ENCODE measurements at places on chromosomes 7 and 10. TPM values are rescaled to one million over a fixed set of nuclear protein-coding genes. Genes with fewer than 3 reads are reported as not detected.
A peak's percentile ranks its signal among the peaks of the same experiment; 100 is the strongest.

GRCh38 chr10:13555884-13556510, 27.2 kb upstream of the BEND7 start:
- H3K4me1 ChIP-seq = no peaks in the 10 kb centered on the region
- no peak for DNase-seq
- H3K4me3 ChIP-seq = no peak overlapping the region
- no peak overlapping the region for H3K27ac ChIP-seq

DNA sequence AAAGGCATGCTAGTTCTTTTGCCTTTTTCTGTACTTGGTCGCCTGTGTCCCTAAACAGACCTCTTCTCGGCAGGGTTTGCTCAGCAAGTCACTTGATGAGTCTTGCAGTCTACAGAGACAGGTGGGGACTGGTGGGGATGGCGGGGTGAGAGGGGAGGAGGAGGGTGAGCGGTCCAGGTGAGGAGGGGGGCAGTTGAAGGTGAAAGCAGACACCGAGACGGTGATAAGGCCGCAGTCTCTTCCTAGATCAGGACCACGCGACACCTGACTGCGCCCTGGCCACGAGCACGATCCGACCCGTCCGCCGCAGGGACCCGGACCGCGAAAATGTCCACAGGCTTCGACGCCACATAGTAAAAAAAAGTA, 566 bp downstream of the ASNS start:
- peak overlapping the region; percentile 82 for H3K4me3 ChIP-seq
- peak overlapping the region; percentile 86 for H3K27ac ChIP-seq
- H3K36me3 ChIP-seq = peaks cover 16% of the 10 kb centered on the region
- no peaks in the 10 kb centered on the region for H3K27me3 ChIP-seq
- H3K4me1 ChIP-seq = no peaks in the 10 kb centered on the region

- no peaks in the 10 kb centered on the region for H3K36me3 ChIP-seq
- no peak overlapping the region for H3K27ac ChIP-seq
- H3K4me3 ChIP-seq = no peak overlapping the region
- H3K4me1 ChIP-seq = peaks cover 10% of the 10 kb centered on the region
- H3K27me3 ChIP-seq = no peaks in the 10 kb centered on the region
These were observed 73.5 kb downstream of the LRRN3 start for GRCh38 chr7:111164442-111164841.

DNA sequence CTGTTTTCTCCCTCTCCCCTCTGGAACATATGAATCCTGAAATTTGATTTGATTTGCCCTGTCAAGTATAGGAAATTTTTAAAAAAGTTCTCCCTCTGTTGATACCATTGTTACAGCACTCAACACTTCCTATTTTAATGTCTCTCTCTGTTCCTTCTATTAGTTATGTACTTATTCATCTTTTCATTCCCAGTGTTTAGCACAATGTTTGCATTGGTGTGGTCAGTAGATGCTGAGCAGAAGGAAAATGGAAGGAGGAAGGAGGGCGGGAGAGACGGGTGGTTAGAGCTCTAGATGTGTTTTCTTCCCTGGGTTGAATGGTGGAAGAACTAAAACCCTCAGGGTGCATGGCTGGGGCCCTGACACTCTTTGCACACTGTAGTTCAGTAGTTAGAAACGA, 79.5 kb downstream of the WNT2 start:
- no peaks in the 10 kb centered on the region for H3K36me3 ChIP-seq
- no peak overlapping the region for H3K27ac ChIP-seq
- H3K4me3 ChIP-seq = no peak overlapping the region
- no peaks in the 10 kb centered on the region for H3K27me3 ChIP-seq

Gene SMO
- polyA plus RNA-seq = 0.92 TPM

GRCh38 chr7:91427051-91427450, 162.8 kb downstream of the FZD1 start:
- H3K36me3 ChIP-seq = no peaks in the 10 kb centered on the region
- no peaks in the 10 kb centered on the region for H3K27me3 ChIP-seq
- no peak overlapping the region for H3K4me3 ChIP-seq
- H3K27ac ChIP-seq = no peak overlapping the region

- H3K36me3 ChIP-seq = no peaks in the 10 kb centered on the region
- peaks cover 93% of the 10 kb centered on the region for H3K4me1 ChIP-seq
- no peaks in the 10 kb centered on the region for H3K27me3 ChIP-seq
- H3K27ac ChIP-seq = peak overlapping the region; percentile 35
These were observed 113.6 kb downstream of the CCNY start for GRCh38 chr10:35449944-35450343.

Gene HOGA1
- polyA plus RNA-seq = 1.2 TPM

Gene ANK3
- polyA plus RNA-seq = 10.8 TPM

DNA sequence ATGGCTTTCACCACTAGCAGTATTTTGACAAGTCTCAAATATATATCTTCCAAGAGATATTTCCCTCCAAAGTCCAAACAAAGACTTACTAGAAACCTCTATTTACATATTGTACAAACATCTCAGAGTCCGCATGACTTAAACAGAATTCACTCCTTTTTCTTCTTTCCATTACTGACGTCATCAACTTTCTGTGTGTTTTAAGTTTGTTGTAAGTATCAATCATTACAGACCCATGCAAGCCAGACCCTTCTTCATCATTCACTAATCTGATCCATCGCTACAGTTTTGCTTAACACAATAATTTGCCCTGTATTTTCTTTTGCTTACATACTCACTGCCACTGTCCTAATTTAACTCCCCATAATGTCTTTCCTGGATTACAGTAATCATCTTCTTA, 51.9 kb downstream of the SEMA3A start:
- no peak overlapping the region for H3K4me3 ChIP-seq
- H3K27me3 ChIP-seq = no peaks in the 10 kb centered on the region
- H3K27ac ChIP-seq = no peak overlapping the region
- H3K36me3 ChIP-seq = no peaks in the 10 kb centered on the region

DNA sequence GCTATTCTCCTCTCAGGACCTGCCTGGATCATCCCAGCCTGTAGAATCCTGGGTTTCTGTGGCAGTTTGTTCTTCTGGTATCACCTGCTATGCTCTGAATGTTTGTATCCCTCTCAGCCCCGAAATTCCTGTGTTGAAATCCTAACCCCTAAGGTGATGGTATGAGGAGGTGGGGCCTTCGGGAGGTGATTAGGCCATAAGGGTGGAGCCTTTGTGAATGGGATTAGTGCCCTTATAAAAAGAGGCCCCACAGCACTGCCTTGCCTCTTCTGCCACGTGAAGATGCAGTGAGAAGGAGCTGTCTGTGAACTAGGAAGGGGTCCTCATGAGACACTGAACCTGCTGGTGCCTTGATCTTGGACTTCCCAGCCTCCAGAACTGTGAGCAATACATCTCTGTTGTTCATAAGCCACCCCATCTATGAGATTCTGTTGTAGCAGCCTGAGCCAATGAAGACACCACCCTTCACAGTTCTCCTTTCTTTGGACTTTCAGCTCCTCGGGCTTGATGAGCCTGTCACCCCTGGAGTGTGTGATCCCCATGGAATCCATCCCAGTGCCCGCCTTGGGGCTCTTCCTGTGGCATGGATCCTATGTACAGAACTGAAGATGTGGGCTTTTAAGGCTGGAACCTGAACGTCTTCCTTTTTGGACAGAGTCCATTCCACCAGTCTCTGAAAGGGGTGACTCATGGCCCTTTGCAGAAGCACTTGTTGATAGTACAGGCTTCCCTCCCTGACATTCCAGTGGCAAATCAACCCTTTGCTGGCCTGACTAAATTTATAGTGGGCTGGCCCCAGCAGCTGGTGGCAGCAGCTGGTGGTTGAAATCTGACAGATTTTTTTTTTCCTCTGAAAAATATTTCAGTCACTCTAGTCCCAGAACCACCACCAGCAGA, 138.0 kb downstream of the TACC2 start:
- peak; percentile 83 for DNase-seq
- peak overlapping the region; percentile 93 for H3K27ac ChIP-seq
- no peak overlapping the region for H3K4me3 ChIP-seq
- no peaks in the 10 kb centered on the region for H3K27me3 ChIP-seq
- H3K36me3 ChIP-seq = no peaks in the 10 kb centered on the region

- peaks cover 5% of the 10 kb centered on the region for H3K36me3 ChIP-seq
- no peak overlapping the region for H3K4me3 ChIP-seq
- no peaks in the 10 kb centered on the region for H3K27me3 ChIP-seq
These were observed 77.3 kb upstream of the SVIL start for GRCh38 chr10:29712108-29712507.

- no peak for DNase-seq
- no peaks in the 10 kb centered on the region for H3K27me3 ChIP-seq
- H3K4me3 ChIP-seq = no peak overlapping the region
These were observed 34.9 kb downstream of the ITGB1 start for GRCh38 chr10:32923134-32923533.

GRCh38 chr7:130356121-130356875, 11.7 kb downstream of the CPA5 start:
- H3K27me3 ChIP-seq = no peaks in the 10 kb centered on the region
- H3K27ac ChIP-seq = peak overlapping the region; percentile 75
- H3K4me3 ChIP-seq = no peak overlapping the region
- peaks cover 21% of the 10 kb centered on the region for H3K4me1 ChIP-seq

Gene STK17A
- 29.6 TPM for polyA plus RNA-seq

- no peaks in the 10 kb centered on the region for H3K36me3 ChIP-seq
- no peaks in the 10 kb centered on the region for H3K4me1 ChIP-seq
- no peaks in the 10 kb centered on the region for H3K27me3 ChIP-seq
- no peak for DNase-seq
- H3K27ac ChIP-seq = no peak overlapping the region
These were observed 93.1 kb upstream of the TEX47 start for GRCh38 chr7:88888684-88889083.

- peak overlapping the region; percentile 23 for H3K27ac ChIP-seq
- peak; percentile 68 for DNase-seq
- H3K4me3 ChIP-seq = no peak overlapping the region
- H3K27me3 ChIP-seq = no peaks in the 10 kb centered on the region
These were observed 35.3 kb upstream of the HIBADH start for GRCh38 chr7:27697861-27698430.

Gene NKX2-3
- polyA plus RNA-seq = 8.9 TPM

Gene SPRN
- 0.28 TPM for polyA plus RNA-seq

GRCh38 chr10:50885097-50885859, at the start of gene A1CF:
Gene A1CF, minus strand, starts transcription at chr10:50885627. Its CDS starts 25,687 bp downstream, at chr10:50859940.
- H3K36me3 ChIP-seq = no peaks in the 10 kb centered on the region
- H3K4me1 ChIP-seq = no peaks in the 10 kb centered on the region
- no peak within 1 kb of the TSS for H3K27ac ChIP-seq
- no peak for DNase-seq

Gene CHCHD2
- polyA plus RNA-seq = 636 TPM

Gene PDE6C
- not detected for polyA plus RNA-seq

DNA sequence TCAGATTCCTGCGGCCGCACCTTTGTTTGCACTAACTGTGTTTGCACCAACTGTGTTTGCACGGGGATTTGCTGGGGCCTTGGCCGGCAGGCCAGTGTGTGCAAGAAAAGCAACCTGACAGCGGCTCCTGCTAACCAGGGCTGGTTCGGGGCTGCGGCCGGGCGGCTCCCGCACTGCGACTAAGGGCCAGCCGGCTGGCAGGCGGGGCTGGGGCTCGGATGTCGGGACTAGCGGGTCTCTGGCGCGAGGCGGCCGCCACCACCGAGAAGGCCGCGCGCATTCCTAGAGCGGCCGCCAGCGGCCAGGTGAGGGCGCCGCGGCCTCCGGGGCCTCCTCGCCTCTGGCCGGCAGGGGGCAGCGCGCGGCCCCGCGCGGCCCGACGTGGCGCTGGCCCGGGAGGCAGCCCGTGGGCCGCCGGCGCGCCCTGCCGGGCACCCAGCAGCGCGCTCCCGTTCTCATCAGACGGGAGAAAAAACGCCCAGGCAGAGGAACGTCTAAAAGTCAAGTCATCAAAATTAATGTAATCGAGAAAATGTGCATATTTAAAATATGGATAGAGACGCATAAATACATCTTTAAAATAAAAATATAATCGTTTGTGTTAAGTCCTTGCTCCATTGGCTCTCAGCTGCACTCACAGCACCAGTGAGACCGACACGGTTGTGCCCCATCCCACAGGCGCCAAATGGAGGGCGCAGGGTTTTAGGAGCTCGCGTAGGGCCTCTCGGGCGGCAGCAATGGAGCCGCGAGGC, 38.5 kb downstream of the ZNF777 start:
- peak overlapping the region; percentile 49 for H3K4me3 ChIP-seq
- H3K36me3 ChIP-seq = no peaks in the 10 kb centered on the region
- H3K27me3 ChIP-seq = no peaks in the 10 kb centered on the region
- no peak for DNase-seq
- peak overlapping the region; percentile 21 for H3K27ac ChIP-seq

- H3K27me3 ChIP-seq = no peaks in the 10 kb centered on the region
- no peak overlapping the region for H3K27ac ChIP-seq
- H3K4me3 ChIP-seq = no peak overlapping the region
- no peak for DNase-seq
These were observed 6.8 kb upstream of the KIAA1217 start for GRCh38 chr10:24202181-24202570.

GRCh38 chr10:116026315-116026714, 246.7 kb downstream of the GFRA1 start:
- no peaks in the 10 kb centered on the region for H3K36me3 ChIP-seq
- no peak overlapping the region for H3K4me3 ChIP-seq
- no peak overlapping the region for H3K27ac ChIP-seq
- no peaks in the 10 kb centered on the region for H3K4me1 ChIP-seq

Gene GRID1
- polyA plus RNA-seq = 1.1 TPM

- no peaks in the 10 kb centered on the region for H3K27me3 ChIP-seq
- no peak overlapping the region for H3K27ac ChIP-seq
- DNase-seq = no peak
- no peaks in the 10 kb centered on the region for H3K36me3 ChIP-seq
- no peak overlapping the region for H3K4me3 ChIP-seq
These were observed 13.6 kb downstream of the ANXA11 start for GRCh38 chr10:80191589-80192270.

DNA sequence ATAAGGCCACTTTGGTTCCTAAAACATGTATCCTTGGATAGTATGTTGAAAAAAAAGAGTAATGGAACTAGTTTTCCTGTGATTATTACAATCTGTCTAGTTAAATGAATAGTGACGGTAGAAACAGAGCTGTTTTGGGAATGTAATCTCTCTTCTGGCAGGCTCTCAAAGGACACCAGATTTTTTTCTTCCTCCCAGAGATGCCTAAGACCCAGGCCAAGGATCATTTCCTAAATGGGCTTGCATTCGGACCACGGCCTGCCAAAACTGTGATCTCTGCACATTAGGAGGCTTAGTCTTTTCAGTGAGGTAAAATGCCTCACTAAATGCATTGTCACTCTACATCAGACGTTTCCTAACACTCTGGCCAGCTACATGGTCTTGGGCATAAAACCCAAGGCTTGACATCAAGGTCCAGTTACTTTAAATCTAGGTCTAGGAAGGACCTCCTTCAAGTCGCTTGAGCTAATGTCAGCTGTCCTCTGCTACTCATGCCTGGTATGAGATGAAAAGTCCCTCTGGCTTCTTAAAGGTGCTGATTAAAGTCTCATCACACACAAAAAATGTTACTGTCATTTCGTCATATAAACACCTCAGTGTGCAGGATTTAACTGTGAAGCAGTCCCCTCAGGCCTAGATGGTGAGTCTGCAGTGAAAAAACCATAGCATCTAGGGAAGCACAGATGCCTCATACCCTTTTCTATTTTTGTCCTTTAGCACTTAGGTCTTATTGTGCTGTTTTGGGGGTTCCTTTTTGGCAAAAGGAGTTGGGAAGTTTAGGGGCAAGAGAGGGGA, 47.7 kb downstream of the DLD start:
- H3K27ac ChIP-seq = peak overlapping the region; percentile 81
- H3K36me3 ChIP-seq = peaks cover 44% of the 10 kb centered on the region
- no peaks in the 10 kb centered on the region for H3K27me3 ChIP-seq
- peaks cover 83% of the 10 kb centered on the region for H3K4me1 ChIP-seq
- peak; percentile 88 for DNase-seq

GRCh38 chr7:43491123-43491522, 91.8 kb upstream of the STK17A start:
- H3K4me3 ChIP-seq = no peak overlapping the region
- no peak for DNase-seq
- H3K4me1 ChIP-seq = peaks cover 5% of the 10 kb centered on the region
- H3K27ac ChIP-seq = no peak overlapping the region

Gene OGDHL
- polyA plus RNA-seq = 2.4 TPM

- H3K27ac ChIP-seq = peak overlapping the region; percentile 32
- no peaks in the 10 kb centered on the region for H3K36me3 ChIP-seq
- no peak overlapping the region for H3K4me3 ChIP-seq
- no peak for DNase-seq
- no peaks in the 10 kb centered on the region for H3K27me3 ChIP-seq
- H3K4me1 ChIP-seq = peaks cover 35% of the 10 kb centered on the region
These were observed 38.6 kb downstream of the VOPP1 start for GRCh38 chr7:55533729-55534080.
